ENCODE measurements at places on chromosomes 2 and 18. TPM values are rescaled to one million over a fixed set of nuclear protein-coding genes. Genes with fewer than 3 reads are reported as not detected.
A peak's percentile ranks its signal among the peaks of the same experiment; 100 is the strongest.

DNA sequence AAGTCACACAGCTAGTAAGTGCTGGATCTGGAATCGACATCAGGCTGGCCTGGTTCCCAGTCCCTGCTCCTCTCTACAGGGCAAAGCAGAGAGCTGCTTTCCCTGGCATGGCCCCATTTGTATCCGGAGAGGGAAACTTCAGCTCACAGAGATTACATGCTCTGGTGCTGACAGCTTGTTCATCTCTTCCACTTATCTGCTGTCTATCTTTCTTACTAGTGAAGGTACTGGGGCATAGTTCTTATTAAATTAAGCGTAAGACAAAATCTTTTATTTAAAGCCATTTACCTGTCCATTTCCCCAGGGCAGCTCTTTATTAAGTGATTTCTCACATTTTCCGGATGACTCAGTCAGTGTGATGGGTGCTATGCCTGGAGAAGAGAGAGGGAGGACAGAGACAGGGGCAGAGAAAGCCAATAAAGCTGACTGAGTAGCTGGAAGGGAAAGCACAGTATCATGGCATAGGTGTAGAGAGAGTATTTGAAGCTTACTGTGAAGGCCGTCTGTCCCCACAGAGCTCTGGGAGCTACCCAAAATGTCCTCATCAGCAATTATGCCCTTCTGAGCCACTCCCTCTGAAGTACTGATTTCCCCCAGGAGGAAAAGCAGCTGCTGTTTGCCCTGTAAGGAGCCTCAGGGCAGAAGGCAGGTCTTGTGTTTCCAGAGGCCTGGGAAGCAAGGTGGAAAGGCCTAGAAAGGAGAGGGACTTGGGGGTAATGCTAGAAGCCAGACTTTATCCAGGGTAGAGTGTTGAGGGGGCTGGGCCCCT is 44.1 kb upstream of the EPAS1 start:
- DNase-seq, result peak; percentile 43

DNA sequence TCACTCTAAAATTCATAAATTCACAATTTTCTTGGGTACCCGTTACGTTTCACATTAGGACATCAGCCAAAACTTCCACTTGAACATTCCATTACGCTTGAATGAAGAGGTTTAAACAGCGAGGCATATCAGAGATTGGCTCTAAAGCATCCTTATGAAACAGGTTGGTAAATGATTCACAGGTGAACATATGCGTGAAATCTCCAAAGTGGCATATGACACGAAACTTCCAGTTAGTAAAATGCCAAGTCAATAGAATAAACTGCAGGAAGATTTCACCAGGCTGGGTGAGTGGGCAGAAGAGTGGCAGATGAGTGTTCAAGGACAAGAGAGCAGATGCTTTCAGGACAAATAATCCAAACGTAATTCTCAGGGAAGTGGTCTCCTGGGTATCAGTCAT is 33.9 kb upstream of the GLS start:
- DNase-seq, result peak; percentile 43

DNA sequence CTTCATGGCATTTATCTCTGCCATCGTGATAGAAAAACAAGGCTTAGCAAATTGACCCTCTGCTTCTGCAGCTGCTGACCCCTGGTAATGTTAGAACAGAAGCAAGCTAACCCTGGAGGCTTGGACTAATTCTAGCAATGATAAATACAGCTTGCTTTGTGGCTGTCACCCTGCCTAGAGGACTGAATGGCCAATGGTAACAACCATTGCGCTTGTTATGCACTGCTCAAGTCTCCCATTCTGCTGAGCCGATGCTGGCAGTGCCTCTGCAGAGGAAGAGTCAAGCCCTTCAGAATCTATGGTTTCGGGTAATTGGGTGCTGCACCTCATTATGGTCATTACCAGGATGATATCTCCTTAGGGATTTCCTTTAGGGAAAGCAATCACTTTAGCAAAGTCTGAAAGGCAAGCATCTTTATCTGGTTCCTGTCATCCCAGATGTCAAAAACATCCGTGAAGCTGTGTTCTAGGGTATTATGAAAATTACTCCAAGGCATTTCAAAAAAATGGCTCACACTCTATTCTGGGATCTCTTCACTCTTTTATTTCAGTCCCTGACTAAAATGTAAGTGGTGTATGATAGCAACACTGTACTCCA is 186.8 kb upstream of the DLGAP1 start:
- no peak for DNase-seq

DNA sequence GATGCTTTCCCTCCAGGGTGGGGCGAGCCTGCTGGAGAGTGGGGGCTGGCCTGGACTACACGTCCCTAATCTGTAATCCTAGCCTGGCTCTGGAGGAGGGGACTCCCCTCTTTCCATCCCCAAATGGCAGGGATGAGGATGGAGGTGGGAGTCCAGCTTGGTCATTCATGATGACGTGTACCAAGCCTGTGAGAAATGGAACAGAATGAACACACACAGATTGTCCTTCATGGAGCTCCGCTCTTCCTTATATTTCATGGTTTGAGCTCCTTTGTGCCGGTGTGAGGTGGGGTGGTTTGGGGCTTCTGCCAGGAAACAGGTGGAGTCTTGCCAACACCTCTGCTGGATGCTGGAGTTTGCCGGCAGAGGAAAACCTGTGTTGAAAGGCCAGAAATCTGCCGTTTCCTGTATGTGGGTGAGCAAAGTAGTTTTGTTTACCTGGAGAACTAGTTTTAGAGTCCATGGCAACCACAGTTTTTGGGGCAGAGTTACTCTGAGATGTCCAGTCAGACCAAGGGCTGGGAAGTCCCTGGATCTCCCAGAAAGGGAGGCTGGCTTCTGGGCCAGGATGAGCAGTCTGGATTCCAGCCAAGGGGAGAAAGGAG is 417.6 kb upstream of the MEX3C start:
- DNase-seq, result no peak

- DNase-seq, result no peak
Measured at GRCh38 chr2:221205103-221205673, 366.9 kb downstream of the EPHA4 start.

- DNase-seq, result no peak
Measured at GRCh38 chr18:59760212-59760611, 63.0 kb upstream of the CCBE1 start.

GRCh38 chr2:39469807-39470206 is 32.7 kb upstream of the MAP4K3 start:
- DNase-seq, result peak; percentile 34

DNA sequence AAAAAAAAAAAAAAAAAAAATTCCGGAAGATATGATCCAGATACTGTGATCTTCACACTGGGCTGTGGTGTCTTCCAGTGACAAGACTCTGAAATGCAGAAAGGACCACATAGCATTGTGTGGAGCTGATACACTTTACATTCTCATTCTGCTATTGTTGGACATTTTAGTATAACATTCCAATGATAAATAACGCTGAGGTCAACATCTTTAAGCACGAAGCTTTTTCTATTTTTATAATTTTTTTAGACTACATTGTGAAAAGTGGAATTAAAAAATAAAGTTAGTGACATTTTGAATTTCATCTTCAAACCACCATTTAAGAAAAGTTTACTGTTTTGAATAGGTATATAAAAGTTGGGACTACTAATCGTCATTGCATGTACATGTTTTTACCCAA is 62.7 kb downstream of the CDCA7 start:
- no peak for DNase-seq

SPDYA gene
- 1.7 TPM for total RNA-seq

ATP6V1B1 gene
- total RNA-seq, result not detected

AQP4 gene
- total RNA-seq, result not detected

Measured in G401 (cell line).